ENCODE measurements at places on chromosomes 2 and 18.

DNA sequence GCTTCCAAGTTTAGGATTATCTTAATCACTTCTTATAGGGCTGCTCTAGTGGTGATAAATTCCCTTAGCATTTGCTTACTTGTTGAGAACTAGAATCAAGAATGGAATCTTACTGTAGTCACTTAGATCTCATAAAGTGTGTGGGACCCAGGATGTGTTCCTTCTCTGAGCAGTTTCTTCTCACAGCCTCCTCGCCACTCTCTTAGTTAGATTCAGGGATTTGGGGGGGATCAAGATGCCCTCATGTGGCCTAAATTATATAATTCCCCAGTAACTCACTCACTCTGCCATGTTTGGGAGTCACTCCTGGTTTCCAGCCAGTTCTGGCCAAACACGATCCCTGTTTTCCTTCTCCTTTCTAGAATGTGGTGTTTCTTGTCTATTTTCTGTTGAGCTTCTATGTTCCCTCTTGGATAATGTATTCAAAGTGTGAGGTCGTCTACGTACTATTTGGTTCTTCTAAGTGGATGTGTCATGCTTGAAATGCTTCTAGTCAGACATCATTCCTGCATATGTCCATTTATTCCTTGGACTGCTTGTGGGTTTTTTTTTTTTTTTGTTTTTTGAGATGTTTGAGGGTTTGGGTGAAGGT lies 414.9 kb upstream of the SYT4 start:
- no peak for DNase-seq

GRCh38 chr2:82344670-82345069 lies 2040.1 kb upstream of the LRRTM1 start:
- DNase-seq: no peak

- DNase-seq: no peak
These were observed 139.9 kb upstream of the ZEB2 start for GRCh38 chr2:144659731-144660275.

- no peak for DNase-seq
These were observed at the start of gene MFSD6 for GRCh38 chr2:190407662-190408537. TSS of gene MFSD6 (plus strand) at chr2:190408355. CDS start at chr2:190436030, 27,675 bp downstream.

DNA sequence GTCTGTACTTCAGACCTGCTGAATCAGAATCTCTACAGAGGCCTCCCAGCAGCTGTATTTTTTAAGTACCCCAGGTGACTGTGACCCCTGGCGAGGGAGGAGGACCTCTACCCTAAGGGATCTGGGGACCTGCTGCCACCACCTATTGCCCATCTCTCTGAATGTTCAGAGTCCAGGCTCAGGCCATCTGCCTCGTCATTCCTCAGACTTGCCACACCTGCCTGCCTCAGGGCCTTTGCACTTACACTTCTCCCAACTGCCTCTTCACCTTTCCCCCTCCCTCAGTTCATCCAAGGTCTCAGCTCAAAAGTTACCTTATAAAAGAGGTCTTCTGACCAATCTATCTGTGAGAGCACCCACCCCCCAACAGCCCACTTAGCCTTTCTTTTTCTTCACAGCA lies 21.5 kb downstream of the UXS1 start:
- no peak for DNase-seq

DNA sequence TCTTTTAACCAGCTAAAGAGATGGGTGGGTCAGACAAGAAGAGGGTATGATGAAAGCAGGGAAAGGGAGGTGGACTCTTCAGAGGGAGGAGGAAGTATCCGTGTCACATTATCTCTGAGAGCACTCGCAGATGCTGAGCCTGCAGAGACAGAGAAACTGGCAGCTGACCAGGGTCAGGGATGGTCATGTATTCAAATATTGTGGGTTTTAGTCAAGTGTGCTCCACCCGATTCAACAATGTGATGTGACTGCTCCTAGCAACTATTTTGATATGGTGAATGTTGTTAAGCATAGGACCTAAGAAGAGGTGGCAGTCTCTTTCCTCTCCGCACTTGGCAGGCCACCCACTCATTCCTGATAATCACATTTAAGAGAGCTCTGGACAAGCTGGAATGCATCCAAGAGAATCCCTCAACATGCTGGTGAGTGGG lies 1.3 kb upstream of the CLIP4 start:
- DNase-seq: no peak

- peak; percentile 22 for DNase-seq
These were observed 163.0 kb downstream of the FAM210A start for GRCh38 chr18:13563390-13563805.

DNA sequence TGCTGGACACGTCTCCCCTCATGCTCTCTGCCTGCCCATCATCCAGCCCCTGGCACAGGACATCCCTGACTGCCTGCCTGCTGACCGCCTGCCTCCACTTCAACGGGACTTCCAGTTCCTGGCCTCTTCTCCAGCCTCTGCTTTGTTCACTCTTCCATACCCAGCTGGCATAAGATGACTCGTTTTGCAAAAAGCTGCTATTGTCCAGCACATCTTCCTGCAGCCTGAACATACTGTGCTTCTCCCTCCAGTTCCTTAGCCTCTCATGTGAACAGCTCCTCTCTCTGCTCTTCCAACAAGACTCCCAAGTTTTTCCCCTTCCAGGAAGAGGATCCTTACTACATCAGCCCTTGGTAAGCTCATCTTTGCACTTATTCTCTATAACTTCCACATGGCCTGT lies 62.4 kb upstream of the SKOR2 start:
- no peak for DNase-seq

DNA sequence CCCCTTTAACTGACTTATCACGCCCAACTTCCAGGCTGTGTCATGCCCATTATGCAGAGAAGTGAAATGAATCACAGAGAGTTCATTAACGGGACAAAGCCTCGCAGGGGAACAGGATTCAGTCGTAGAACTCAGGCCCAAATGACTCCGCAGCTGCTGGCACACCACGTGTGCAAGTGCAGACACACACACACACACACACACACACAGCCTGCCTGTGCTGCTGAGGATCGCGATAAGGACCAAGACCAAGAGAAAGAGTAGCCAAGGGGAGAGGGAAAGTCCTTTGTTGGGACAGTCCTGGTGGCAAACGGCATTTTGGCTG lies 90.0 kb upstream of the TAF1B start:
- peak; percentile 18 for DNase-seq

- no peak for DNase-seq
These were observed 68.3 kb downstream of the NBAS start for GRCh38 chr2:15492773-15493325.

GRCh38 chr2:88451811-88452564 lies 505 bp downstream of the FOXI3 start:
- no peak for DNase-seq

DNA sequence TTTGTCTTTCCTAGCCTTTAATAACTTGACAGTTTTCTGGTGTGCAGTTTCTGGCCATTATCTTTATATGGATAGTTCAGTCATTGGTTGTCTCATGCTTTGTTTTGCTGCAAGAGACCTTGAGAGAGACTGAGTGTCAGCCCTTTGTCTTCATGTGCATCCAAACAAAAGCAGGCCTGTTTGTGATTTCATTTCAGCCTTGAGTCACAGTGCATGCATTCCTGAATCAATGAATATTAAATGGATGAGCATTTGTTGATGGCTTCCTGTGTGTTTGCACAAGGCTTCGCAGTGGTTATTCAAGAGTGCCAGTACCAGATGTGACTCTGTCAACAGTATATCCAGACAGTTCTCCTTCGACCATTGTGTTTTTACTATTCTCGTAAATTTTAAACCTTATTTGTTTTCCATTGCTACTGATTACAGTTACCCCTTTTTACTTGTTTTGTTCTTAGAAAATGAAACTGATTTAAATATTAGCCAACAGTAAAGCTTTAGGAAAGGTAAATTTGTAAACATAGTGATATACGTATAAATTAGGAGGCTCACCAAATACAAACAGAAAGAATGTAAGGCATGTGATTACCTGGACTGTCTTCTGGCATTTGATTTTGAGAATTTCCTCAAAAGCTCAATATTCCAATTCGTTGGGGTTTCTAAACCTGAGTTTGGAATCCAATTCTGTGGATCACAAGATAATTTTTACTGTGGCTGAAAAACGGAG lies 319.8 kb downstream of the CTNNA2 start:
- DNase-seq: no peak

GRCh38 chr18:78974115-78974761 lies 5.4 kb upstream of the SALL3 start:
- no peak for DNase-seq

GRCh38 chr2:166449439-166449838 lies 44.6 kb downstream of the SCN7A start:
- DNase-seq: no peak

- DNase-seq: no peak
These were observed 65.8 kb downstream of the ALMS1 start for GRCh38 chr2:73451263-73451972.

- no peak for DNase-seq
These were observed 335.3 kb downstream of the PTPRM start for GRCh38 chr18:7902399-7902839.

- no peak for DNase-seq
These were observed 87.4 kb upstream of the GLS start for GRCh38 chr2:190792956-190793888.

- no peak for DNase-seq
These were observed 26.7 kb downstream of the PTPN2 start for GRCh38 chr18:12857215-12857905.

DNA sequence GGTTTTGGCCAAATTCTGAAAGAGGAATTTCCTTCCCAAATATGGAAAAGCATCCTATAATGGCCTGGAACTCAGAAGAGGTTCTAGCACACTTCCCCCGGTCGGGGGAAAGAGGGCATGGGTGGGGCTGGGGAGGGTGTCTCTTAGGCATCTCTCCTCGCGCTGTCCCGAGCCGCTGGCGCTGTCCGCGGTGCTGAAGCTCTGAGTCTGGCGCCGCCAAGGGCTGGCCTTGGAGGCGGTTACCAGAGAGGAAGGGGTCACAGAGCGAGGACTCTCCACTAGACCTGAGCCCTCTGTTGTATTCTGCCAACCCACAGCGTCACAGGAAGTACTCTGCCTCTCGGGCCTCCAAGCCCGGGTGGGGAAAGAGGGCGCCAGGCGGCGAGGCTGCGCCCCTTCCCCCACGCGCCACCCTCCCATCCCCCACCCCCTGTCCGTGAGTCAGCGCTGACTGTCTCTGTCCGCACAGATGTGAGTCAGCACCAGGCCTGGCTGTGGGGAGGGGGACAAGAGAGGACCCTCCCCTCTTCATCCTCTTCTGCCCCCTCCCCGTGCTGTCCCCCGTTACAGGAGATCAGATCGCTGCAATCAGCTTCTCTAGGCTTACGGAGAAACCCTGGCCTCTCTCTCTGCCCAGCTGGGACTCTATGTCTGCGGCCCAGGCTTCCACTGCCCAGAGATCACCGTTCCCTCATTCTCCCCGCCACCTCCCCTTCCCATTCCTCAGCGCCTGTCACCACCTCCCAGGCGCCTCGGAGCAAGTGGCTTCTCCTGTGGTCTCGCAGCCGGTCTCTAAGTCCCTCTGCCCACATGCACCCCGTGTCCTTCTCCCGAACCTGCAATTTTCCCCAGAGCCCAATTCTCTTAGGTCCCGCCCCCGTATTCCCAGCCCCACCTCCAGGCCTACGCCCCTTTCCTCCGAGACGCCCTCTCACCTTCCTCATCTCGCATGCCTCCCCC lies 779 bp downstream of the PTPRN start:
- DNase-seq: peak; percentile 18

- DNase-seq: no peak
These were observed 113.7 kb upstream of the MAP4K3 start for GRCh38 chr2:39550701-39551285.

GRCh38 chr18:79471046-79471445 lies 75.3 kb downstream of the NFATC1 start:
- no peak for DNase-seq

DNA sequence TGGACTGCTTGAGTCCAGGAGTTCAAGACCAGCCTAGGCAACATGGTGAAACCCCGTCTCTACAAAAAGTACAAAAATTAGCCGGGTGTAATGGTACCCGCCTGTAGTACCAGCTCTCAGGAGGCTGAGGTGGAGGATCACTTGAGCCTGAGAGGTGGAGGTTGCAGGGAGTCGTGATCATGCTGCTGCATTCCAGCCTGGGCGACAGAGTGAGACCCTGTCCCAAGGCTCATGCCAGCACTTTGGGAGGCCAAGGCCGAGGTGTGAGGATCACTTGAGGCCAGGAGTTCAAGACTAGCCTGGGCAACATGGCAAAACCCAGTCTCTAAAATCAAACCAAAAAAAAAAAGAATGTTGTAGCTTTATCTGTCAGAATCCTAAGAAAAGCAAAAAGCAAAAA lies 25.4 kb downstream of the SMC6 start:
- DNase-seq: no peak

DNA sequence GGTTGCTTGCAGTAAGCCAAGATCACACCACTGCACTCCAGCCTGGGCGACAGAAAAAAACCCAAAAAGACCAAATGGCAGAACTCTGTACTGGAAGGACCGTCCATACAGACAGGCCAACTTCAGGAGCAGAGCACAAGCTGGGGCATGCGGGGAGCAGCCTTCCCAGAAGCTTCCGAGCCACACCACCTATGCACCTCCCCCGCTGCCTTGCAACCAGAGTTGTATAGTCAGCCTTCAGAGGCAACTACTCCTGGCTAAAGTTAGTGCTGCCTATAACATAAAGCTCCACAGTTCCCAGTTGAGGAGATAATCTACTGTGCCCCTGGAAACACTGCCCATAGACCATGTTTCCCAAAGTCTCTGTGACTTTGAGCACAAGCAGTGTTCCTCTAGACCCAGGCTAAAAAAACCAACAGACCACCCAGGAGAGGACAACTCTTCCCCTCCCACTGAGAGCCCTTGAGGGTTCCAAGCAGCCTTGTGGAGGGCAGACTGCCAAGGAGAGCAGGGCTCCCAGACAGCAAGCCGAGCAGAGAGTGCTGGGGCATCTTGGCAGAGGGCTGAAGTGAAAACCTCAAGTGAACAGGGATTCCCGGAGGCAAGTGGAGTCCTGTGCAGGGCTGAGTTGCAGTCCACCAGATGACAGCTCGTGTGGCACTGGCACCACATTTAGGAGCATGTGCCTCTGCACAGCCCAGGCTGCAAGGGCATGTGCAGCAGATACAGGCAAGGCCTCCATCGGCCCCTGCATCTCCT lies 6.8 kb downstream of the SFT2D3 start:
- DNase-seq: no peak

DNA sequence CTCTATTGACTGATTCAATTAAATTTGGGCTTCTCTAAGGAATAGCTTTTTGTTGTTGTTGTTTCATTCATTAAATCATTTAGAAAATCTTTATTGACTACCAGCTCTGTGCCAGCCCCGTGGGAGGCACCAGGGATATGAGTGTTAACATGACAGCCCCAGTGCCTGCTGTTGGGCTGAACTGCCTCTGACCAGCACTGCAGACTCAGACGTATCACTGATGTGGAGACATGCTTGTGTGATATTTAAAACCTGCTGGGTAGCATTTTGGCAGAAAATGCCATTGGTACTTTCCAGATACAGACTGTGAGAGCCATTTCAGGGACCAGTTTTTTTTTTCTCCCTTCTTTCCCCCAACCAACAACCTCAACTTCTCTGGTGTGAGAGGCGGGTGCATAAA lies 38.6 kb upstream of the KCNF1 start:
- no peak for DNase-seq

DNA sequence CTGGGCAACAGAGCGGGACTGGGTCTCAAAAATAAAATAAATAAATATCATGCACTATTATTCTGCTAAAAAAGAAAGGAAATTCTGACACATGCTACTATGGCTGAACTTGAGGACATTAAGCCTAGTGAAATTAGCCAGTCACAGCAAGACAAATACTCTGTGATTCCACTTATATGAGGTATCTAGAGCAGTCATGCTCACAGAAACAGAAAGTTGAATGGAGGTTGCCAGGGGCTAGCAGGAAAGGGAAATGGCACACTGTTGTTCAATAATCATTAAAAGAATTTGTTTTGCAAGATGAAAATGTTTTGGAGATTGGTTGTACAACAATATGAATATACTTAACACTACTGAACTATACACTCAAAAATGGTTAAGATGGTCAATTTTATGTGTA lies 60.8 kb downstream of the NCKAP1 start:
- DNase-seq: no peak

GRCh38 chr2:47038656-47039488 lies 116.2 kb downstream of the STPG4 start:
- peak; percentile 41 for DNase-seq
